ENCODE measurements at places on chromosomes 13 and 19.

GRCh38 chr13:34657716-34658115 lies 284.4 kb upstream of the NBEA start:
- DNase-seq: no peak

- peak; percentile 51 for DNase-seq
Measured at GRCh38 chr19:49114630-49115363, 627 bp downstream of the LIN7B start.

DNA sequence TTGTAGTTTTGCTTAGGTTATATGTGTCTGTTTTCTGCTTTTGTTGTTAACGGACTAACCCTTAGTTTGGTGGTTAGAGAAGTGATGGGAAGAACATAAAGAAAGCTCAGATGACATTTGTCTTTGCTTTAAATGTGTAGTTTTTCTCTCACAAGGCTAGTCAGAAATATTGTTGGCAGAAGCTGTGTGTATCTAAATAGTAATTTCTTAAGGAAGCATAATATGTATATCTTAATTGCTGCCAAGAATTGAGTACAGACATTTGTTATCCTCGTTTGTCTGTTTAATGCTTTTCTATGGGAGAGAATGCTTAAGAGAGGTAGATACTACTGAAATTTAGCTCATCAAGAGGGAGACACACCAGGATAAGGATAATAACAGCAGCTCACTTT lies 2.7 kb downstream of the RGCC start:
- no peak for DNase-seq

DNA sequence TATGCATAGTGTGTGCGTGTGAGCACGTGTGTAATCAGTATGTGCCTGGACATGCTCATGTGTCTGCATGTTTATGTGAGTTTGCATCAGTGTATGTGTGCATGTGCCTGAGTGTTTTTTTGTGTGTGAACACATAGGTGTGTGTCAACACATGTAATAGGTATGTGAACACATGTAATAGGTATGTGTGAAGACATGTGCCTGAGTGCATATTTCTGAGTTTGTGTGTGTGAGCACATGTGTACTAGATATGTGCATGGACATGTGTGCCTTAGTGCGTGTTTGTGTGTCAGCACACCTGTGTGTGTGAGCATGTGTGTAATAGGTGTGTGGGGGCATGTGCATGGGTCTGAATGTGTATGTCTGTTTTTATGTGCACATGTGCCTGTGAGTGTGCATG lies 7.4 kb downstream of the SPPL2B start:
- DNase-seq: no peak

- DNase-seq: peak; percentile 47
Measured at GRCh38 chr19:41531438-41532311, 44.3 kb upstream of the CEACAM21 start.

DNA sequence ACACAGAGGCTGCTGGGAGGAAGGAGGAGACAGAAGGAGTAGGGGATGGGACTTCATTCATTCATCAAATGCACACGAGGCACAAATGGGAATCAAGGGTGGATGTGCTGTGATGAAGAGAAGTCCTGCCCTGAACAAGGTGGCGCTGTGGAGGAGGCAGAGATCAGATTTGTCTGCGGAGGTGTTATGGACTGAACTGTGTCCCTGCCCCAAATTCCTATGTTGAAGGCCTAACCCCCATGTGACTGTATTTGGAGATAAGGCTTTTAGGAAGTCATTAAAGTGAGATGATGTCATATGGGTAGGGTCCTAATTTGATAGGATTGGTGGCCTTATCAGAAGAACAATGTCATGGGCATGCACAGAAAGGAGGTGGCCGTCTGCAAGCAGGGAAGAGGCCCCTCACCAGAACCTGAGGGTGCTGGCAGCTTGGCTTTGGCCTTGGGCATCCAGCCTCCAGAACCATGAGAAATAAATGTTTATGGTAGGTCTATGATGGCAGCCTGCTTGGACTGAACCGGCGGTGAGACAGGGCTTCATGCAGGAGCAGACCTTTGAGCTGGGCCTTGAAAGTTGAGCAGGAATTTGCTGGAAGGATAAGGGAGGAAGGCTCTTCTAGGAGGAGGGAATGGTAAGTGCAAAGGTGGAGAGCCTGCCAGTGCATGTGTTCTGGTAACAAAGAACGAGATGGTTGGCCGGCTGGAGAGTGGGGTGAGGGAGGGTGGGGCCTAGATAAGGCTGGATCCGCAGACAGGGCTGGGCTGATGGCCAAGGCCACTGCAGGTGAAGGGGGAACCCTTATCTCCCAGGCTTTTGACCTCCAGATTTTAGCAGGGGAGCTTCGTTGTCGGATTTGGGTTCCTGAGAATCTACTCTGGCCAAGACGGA lies 2.7 kb upstream of the CEBPA start:
- DNase-seq: no peak

Data from fibroblast of gingiva (primary cell).